Neuronal stem cell (in vitro differentiated cells): ENCODE measurements at places on chromosomes 1 and 21.

DNA sequence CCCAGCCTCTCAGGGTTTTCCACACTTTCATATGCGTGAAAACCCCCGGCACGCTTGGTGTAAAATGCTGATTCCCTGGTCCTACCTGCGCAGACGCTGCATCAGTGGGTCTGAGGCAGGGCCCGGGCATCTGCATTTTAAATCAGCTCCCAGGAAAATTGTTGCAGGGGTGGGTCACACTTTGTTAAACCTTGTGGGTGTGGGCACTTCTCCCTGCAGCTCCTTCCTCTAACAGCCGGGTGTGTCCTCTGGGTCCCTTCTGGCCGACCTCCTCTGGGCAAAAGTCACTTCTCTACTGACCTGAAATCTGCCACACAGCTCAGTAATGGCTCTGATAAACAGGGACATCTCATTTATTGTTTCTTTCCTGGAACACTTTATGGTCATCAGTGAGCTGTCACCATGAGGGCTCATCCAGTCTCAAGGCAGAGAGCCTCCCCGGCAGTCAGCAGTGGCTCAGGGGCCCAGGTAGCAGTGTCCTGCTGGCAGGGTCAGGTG is 52.8 kb upstream of the TMPRSS2 start:
- no peak for DNase-seq

DNA sequence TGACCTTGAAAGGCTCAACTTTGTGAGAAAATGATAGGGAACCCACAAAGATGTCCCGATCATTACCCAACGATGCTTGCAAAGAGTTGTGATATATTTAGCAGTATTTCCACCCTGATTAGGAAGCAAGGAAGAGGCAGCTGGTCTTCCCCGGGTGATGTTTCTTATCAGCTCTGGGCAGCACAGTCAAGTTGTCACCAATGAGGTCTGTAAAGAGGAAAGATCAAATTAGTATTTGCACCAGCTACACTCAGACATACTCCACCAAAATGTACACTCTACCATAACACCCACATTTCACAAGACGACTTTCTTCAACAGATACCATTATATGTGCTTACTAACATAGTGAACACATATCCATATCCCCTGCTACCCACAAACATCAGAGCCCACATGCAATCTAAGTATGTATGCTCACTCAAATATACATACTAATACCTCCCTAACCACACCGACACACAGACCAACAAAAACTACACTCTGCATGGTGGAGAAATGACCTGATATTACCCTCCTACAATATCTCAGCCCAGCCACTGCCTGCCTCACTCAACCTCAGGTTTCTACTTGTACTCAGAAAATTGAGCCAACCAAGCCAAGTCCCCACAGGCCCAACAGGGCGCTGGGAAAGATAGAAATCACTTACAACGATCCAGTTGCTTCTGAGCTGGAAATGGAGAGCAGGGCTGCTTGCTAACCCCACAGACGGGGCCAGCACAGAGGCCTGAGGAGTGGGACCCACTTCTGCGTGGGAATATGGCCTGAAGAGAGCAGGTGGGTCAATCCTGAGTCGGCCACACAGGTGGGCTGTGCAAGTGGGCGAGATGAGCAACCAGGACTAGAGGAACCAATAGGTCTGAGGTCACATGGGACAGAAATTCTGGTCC is 4.6 kb upstream of the BTG2 start:
- no peak for DNase-seq

DNA sequence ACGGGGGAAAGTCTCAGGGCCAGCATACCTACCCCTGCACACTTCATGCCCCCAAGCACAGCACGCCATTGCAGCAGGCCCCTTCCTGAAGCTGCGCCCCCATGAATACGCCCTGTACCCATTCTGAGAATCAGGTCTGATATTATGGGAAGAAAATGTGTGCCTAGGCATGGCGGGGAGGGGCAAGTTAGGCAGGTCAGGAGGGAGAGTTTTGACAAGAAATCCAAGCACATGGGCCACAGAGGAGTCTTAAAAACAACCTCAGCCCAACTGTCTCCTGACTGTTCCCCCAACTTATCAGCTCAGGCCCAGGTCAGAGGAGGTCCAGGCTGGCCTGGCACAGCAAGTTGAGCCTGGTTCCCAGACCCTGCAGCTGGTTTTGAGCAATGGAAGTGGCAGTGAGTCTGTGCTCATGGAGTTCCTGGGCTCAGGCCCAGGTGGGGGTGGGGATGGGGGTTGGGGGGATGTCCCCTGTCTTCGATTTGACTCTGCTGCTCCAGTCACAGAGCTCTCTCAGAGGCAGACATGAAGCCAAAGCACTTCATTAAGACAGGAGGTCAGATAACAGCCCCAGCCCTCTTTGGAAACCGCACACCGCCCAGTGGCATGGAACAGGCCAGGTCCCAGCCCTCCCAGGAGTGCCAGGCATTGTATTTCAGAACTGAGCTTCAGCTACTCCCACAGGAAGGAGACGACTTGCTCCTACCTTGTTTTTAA is 20.6 kb upstream of the BCAR3 start:
- no peak for DNase-seq

DNA sequence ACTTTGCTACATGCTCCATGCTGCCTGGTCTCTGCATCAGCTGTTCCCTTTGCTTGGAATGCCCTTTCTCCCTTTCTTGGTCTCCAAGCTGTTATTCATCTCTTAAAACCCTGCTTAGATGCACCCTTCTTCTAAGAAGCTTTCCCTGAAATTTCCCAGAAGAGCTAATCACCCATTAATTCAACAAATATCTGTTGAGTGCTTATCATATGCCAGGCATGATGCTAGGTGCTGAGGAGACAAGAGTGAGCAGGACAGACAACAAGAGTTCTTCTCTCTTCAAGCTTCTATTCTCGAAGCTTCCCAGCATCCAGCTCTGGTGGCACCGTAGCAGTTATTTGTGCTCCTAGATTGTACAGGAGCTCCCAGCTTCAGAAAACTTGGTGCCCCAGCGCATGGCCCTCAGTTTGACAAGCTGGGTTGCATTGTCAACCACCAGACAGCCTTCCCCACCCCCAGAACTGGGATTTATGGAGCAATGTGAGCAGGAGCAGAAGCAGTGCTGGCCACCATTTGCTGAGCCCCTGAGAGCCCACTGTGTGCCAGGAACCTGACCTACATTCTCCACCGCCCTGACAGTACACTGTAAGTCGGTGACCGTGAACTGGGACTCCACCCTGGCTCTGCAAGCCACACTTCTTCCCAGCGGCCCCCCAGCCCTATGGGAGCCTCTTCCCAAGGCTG is 68.0 kb upstream of the ACOT11 start:
- no peak for DNase-seq

GRCh38 chr1:242770366-242770765 is 245.9 kb upstream of the PLD5 start:
- no peak for DNase-seq

DNA sequence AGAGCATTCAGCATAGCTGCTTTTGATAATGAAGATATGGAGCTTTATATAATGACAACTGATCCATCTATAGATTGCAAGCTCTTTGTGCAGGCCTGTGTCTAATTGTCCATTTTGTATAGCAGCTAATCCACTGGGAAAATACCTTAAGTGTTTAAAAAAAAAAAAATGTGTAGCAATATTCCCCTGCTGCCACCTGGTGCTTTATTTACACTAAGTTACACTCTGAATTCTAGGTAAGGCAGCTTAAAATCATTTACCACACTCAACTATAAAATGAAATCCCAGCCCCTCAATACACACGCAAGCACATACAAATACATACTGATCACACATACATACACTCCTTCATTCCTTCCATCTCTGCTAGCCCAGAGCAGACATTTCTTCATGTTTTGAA is 49.1 kb upstream of the BCL9 start:
- DNase-seq = no peak

DNA sequence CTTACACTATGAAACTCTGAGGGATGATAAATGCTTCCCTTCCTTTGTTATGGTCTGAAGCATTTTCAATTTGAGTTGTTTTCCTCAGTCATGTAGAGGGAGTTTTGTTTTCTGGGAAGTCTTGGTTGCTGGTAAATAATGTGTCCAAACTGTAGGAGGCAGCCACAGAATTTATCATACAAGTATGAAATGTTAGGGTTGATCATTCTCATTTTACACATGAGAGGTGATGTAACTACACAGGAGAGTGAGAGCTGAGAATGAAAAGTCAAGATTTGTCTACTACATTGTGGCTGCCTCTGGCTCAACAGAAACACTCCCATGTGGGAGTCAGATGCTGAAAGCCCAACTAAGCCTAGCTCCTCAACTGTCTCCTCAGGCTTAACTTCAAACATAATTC is 182.5 kb upstream of the SGIP1 start:
- no peak for DNase-seq

DNA sequence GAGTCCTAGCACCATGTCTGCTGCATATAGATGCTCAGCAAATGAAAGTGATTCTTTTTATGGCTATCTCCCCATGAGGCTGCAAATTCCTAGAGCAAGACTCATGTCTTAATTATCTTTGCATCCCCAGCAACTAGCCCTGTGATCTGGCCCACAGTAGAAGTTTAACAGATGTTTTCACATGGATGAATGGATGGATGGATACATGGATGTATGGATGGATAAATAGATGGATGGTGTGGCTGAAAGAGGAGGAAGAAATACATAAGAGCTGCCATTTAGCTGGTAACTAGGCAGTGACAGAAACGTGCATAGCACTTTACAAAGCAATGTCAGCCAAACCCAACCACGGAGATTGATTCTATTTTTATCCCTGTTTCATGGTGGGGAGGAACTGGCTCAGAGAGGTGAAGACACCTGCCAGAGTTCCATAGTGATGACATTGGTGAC is 32.7 kb upstream of the ZBTB40 start:
- DNase-seq = no peak

GRCh38 chr1:209808059-209808581 is 2.2 kb upstream of the IRF6 start:
- DNase-seq = no peak

DNA sequence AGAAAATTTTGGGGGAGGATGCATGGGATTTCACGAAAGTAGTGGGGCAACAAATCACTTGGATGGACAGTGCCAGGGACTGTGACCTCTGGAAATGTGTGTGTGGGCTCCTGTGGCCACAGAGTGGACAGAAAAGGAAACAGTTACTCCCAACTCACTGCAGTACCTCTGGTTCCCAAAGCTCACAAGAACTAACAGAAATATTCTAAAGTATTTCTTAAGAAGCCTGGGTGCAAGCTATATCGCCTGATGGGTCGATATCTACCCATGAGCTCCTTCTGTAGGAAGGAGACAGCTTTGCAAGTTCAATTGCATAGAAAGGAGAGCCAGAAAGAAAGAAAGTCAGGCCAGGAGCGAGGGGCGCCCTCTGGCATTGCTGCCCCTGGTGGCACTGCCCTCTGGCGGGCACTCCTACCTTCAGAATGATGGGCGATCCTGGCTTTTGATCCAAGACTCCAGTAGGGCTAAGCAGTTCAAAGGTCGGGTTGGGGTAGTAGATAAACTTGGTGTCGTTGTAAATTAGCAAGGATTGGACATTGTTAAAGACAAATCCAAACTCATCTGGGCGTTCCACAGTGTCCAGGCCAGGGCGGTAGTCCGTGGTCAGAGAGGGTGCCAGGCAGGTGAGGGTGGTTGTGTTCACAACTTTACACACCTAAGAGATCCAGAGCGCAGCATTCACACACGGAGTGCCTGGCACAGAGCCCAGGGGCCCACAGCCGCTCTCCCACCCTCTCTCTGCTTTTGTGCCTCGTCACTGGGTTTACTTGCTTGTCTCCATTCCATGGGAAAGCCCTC is 134.7 kb upstream of the CD34 start:
- no peak for DNase-seq

GRCh38 chr1:32876341-32877210 is 5.9 kb upstream of the FNDC5 start:
- no peak for DNase-seq

- DNase-seq = no peak
Observed at GRCh38 chr1:224098007-224098406, 15.9 kb upstream of the FBXO28 start.

DNA sequence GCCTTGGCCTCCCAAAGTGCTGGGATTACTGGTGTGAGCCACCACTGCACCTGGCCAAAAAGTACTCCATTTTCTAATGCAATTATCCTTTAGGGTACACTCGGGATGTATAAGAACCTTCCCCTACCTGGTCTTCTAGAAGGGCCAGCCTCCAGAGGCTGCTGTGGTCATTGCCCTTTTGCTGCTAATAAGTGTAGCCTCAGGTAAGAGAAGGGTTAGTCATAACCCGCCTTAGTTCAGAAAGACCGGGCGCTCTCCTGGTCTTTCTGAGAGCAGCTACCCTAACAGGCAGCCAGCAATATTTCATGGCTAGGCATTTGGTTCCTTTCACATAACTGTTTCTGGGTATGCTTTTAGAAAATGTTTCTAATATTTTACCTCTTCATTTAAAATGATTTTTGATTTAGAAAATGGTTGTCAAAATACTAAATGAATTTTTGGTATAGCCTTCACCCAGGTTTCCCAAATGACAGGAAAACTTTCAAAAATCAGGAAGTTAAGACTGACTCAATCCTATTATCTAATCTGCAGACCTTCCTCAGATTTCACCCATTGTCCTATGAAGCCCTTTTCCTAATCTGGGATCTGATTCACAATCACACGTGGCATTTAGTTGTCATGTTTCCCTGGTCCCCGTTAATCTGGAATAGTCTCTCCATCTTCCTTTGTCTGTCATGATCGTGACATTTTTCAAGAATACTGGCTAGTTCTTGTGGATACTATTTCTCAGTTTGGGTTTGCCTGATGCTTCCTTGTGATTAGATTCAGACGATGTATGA is 479.0 kb downstream of the SIPA1L2 start:
- no peak for DNase-seq

DNA sequence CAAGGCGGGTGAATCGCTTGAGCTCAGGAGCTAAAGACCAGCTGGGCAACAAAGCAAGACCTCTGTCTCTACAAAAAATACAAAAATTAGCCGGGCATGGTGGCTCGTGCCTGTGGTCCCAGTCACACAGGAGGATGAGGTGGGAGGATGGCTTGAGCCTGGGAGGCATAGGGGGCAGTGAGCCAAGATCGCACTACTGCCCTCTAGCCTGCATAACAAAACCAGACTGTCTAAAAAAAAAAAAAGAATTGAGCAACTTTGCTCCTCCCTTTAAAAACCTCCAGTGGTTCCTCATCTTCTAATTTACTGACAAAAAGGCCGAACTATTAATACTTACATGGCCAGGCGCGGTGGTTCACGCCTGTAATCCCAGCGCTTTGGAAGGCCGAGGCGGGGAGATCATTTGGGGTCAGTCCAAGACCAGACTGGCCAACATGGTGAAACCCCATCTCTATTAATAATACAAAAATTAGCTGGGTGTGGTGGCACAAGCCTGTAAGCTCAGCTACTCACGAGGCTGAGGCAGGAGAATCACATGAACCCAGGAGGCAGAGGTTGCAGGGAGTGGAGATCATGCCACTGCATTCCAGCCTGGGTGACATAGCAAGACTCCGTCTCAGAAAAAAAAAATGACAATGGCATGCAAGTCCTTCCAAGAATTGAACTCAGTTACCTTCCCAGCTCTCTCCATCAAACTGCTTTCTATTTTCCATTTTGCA is 4.4 kb downstream of the ACBD3 start:
- DNase-seq = no peak

DNA sequence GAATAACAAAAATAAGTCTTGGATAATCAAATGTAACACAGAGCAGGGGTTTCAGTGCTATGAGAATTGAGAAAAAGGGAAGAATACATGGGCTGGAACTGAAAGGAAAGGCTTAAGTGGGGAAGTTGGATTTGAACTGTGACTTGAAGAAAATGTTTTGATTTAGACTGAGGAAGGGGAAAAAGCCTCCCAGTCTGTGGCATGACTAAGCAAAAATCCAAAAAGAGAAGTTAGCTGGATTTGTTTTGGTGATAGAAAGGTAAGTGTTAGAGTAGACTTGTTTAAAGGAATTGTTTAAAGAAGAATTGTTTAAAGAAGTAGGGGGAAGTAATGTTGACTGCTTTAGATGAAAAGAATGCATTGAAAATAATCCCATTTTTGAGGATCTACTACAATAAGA is 46.0 kb downstream of the KCNK2 start:
- DNase-seq = no peak

- DNase-seq = no peak
Observed at GRCh38 chr1:93007941-93008577, 46.8 kb upstream of the DIPK1A start.
